ENCODE measurements at places on chromosomes 7 and 10.

DNA sequence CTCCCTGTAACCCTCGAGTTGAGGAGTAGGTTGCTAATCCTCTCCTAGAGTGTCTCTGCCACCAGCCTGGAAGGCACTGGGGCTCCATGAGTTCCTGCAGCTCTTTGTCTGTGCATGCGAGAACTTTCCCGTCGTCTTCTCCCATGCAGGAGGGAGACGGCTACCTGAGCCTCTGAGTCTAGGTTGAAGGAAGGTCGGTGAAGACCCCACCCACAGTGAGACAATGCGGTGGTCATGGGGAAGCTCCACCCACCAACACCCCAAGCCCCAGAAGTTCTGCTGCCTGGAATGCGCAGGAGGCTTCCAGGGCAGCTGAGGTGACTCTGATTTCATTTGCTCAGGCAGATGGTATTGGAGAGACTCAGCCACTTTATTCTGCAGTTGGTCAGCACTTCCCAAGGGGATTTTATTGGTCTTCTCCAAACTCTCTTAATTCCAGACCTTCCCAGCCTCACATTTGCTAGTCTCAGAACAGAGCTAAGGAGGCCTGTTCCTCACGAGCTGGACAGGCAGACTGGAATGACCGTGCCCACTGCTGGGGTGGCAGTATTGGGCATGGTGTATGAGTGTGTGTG, 36.5 kb downstream of the PTPRE start:
- no peak for DNase-seq

DNA sequence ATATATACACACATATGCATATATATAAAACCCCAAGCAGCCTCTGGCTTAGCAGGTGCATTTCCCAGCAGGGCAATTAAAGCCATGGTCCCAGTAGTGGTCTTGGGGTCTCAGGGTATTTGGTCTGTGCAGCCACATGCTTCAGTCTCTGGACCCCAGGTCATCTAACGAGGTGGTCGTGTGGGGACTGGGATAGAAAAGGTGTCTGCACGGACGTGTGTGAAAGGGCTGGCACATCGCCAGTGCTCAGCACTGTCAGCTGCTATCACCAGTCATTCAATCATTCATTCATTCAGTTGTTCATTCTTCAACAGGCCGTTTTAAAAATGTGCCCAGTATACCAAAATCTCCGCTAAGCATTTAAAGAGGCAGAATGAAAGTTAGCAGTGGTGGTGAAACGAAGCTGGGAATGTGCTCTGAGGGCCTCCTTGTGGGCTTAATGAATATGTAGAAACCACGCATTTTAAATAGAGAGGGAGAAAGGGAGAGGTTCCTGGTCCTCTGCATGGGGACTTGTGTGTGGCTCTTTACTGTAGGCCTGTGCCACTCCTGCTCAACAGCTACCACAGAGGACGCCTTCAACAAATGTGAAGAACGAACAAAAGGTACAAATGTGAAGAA, 170.4 kb downstream of the EGFR start:
- DNase-seq: no peak

DNA sequence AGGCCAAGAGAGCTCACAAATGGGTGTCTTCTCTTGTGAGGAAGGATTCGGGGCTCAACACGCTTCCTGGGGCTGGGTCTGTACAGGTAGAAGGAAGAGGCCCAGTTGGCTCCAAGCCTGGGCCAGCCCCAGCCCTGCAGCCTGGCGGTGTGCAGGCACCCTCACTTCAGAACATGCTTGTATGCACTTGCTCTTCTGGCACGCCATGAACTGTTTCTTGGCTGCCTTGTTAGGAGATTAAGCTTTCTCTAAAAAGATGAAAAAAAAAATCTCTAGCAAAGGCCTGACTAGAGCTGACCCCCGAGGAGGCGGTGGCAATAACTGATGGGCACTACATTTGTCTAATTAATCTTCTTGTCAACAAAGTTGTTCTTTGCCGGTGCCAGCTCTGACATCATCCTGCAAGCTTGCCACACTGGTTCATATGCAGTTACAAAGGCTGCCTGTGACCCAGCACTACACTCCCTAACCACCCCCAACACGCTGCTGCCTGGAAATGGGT, 94.7 kb downstream of the WDR11 start:
- no peak for DNase-seq

DNA sequence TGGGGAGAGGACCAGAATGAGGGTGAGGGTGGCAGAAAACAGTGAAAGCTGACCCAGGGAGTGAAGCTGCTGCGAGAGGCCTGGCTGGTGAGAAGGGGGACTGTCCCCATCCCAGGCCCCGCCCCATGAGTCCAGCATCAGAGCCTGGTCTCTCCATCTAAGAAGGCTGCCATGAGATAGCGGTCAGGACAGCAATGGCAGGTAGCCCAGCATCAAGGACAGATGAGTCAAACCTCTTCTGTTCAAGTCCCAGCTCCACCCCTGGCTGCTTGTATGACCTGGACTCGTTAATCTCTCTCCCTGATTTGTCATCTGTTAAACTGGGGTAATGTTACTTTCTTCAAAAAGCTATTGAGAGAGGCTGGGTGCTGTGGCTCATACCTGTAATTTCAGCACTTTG, 22.2 kb downstream of the GPNMB start:
- no peak for DNase-seq

DNA sequence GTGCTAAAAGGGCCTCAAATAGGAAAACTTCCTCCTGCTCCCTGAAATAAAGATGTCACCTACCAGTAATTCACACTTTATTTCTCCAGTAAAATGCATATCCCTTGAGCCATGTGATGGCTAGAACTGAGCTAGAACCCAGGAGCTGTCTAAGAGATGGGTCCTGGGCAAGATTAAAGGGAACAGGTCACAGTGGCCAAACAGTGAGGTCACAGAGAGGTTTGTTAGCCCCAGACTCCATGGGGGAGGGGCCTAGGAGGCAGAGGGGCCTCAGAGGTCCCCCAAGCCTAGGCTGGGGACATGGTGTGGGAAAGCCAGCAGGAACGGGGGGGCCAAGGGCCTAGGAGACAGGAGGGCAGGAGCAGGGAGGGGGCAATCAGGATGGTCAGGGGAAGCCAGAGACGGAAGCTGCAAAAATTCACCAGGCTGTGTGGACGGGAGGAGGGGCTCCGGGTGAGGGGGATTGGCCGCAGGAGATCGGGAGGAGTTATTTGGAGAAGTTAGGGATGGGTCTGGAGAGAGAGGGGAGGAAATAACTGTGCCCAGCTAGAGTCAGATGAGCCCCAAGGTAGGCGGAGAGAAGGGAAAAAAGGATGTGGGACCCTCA, 3.3 kb downstream of the FBXO24 start:
- DNase-seq: no peak

DNA sequence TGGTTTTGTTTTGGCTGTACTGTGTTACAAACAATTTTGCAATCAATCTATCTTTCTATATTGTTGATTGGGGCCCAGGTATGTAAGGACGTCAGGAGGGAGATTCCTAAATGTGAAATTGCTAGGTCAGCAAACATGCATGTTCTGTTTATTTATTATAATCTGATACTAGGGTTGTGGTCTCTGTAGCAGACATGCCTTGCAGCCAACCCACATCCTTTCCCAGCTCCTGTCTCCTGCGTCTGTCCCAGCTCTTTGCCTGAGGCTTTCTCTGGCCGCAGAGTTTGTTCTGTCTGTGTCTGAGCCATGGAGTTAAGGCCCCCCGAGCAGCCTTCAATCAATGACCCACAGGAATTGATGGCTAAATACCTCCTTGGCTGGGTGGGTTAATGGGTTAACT, 124.0 kb upstream of the ZEB1 start:
- no peak for DNase-seq

DNA sequence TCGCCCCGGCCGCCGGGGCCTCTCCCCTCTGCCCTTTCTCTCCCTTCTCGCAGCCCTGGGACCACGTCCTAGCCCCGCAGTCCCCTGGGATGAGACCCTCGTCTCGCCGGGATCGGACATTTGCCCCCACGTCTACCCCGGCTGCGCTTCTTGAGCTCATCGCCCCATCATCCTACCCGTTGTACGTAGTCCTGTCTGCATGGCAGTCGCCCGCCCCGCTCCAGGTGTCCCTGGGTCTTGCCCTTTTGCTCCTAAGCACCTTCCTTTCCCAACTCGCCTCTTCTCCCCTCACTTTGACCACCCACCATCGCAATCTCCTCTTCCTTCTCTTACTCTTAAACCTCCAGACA, 582 bp downstream of the TPST1 start:
- DNase-seq: peak; percentile 35

DNA sequence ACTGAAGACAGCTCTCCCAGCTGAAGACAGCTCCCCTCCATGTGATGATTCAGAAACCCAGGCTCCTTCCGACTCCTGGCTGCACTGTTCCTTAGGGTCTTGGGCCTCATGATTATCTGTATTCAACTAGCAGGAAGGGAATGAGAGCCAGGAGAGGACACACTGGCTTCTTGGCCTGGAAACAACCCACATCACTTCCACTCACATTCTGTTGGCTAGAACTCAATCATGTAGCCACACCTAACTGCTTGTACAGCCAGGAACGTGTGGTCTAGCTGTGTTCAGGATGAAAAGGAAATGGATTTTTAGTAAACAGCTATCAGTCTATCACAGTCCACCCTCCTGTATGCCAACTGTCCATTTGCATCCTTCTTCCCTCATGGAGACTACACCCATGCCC, 30.5 kb upstream of the XPNPEP1 start:
- no peak for DNase-seq

GRCh38 chr10:76432016-76433012, 1000.9 kb downstream of the LRMDA start:
- no peak for DNase-seq

GRCh38 chr10:49008091-49008490, 68.5 kb upstream of the LRRC18 start:
- DNase-seq: no peak

DNA sequence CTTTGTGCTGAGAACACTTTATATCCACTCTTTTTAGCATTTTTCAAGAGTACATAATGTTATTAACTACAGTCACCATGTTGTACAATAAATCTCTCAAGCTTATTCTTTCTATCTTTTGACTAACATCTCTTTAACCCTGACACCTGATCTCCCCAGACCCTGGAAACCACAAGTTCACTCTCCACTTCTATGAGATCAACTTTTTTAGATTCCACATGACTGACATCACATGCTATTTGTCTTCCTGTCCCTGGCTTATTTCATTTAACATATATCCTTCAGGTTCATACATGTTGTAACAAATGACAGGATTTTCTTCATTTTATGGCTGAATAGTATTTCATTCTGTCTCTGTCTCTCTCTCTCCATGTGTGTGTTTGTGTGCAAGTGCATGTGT, 15.5 kb downstream of the SLC13A1 start:
- DNase-seq: no peak

DNA sequence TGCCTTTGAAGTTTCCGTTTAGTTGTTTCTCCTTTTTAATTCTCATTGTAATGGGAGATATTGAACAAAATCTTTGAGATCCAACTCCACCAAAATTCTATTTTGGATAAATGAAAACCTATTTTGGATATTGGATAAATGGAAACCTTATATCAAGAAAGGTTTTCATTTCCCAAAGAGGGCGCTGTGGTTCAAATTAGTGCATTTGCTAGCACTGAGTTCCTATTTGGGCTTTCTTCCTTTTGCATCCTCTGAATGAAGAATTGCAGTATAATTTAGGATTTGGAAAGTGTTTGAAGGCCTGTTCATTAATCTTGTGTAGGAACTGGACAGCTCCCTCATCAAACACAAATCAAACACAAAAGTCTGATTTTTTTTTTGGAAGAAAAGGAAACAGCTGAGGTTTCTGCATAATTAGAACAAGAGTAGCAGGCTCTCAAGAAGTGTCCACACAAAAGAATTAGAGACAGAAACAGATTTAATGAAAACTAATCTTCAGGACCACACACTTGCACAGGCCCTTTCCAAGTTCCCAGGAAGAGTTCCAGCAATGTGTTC, 80.8 kb upstream of the KLF14 start:
- DNase-seq: no peak

DNA sequence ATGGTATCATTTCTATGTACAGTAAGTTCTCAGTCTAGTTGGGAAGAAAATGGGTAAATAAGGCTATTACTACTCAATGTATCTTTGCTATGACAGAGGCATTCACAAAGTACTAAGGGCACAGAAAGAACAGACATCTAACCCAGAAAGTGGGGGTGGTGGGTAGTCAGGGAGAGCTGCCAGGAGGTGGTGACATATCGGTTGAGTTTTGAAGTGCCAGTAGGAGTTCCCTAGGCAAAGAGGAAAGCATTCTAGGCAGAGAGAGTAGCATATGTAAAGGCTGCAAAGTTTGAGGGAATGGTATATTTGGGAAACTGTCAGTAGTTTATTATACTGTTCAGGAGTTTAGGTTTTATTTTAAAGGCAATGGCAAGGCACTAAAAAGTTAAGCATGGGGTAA, 282.8 kb downstream of the PHTF2 start:
- no peak for DNase-seq
